ENCODE measurements at places on chromosomes 11 and 22.

DNA sequence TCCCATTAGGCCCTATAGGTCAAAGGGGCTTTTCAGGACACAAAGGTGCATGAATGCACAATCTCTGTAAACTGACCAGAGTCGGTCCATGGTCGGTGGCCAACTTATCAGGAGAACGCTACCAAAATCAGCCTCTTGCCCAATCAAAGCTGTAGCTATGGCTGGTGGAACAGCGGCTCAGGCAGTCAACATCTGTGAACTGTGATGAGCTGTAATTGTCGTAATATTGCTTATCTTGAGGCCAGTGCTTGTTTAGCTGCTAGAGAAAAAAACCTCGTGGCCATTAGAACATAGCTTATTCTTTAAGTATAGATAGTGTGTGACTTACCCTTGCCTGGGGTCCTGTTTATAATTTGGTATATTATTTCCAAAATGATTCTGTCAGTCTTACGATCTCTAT is 14.4 kb upstream of the CHST1 start:
- DNase-seq = no peak

GRCh38 chr11:70331901-70332300 is 61.4 kb downstream of the PPFIA1 start:
- no peak for DNase-seq

DNA sequence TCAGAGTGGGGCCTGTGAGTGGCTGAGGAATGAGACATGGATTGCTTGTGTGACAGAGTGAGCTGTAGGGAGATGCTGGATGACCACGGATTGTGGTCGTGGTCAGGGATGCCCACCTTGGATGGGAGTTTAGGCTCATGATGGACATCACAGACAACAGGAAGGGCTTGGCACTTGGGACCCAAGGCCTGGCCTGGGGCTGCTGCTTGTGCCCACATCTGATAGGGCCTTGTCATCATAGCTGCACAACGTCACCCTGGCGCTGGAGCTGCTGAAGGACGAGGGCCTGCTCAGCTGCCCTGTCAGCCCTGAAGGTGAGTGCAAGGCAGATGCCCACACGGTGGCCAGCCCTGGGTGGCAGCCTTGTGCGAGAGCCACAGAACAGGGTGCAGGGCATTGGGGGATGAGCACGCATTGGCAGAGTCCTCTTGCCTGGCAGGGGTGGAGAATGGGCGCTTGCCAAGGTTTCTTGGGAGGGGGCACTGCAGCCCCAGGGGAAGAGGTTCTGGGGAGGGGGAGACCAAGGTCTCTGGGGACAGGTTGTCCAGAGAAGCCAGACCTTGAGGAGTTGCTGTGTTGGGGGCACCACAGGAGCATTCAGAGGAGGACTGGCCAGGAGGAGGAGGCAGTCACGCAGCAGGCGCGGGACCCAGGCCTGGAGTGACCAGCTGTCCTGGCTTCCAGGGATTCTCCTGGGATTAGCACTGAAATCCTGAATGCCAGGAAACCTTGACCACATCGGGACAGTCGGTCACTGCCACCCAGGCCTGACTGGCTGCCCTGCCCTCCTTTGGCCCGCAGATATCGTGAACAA is 25.0 kb downstream of the PARVG start:
- DNase-seq = no peak

DNA sequence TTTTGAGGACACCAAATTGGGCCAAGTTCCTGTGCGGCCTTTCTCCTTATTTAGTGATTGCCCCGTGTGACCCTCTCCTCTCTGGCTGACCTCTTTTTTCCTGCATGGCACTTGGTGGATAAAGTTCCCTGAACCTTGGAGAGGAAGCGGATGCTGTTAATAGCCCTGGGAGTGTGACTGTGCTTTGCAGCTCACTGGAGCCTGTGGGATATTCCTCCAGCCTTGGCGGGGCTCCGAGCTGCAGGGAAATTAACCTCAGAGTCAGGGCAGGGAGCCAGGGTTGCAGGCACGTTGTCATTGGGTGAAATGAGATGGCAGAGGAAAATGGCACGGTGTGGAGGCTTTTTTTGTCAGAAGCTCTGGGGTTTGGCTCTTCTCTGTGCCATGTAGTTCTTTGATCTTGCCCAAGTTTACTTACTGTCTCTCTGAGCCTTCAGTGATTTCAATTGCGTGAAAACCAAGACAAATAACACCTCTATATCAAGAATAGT is 965 bp downstream of the OR9Q1 start:
- no peak for DNase-seq

GRCh38 chr11:17351510-17352176 is at the start of gene NCR3LG1:
NCR3LG1 (plus strand) TSS chr11:17351800; CDS start chr11:17351970, 170 bp downstream.
- peak; percentile 37 for DNase-seq

- no peak for DNase-seq
These were observed 5.3 kb downstream of the PNPLA3 start for GRCh38 chr22:43928908-43929307.

GRCh38 chr11:14582793-14583192 is 60.8 kb upstream of the PDE3B start:
- no peak for DNase-seq

- no peak for DNase-seq
These were observed 32.1 kb downstream of the A4GALT start for GRCh38 chr22:42688241-42689211.

DNA sequence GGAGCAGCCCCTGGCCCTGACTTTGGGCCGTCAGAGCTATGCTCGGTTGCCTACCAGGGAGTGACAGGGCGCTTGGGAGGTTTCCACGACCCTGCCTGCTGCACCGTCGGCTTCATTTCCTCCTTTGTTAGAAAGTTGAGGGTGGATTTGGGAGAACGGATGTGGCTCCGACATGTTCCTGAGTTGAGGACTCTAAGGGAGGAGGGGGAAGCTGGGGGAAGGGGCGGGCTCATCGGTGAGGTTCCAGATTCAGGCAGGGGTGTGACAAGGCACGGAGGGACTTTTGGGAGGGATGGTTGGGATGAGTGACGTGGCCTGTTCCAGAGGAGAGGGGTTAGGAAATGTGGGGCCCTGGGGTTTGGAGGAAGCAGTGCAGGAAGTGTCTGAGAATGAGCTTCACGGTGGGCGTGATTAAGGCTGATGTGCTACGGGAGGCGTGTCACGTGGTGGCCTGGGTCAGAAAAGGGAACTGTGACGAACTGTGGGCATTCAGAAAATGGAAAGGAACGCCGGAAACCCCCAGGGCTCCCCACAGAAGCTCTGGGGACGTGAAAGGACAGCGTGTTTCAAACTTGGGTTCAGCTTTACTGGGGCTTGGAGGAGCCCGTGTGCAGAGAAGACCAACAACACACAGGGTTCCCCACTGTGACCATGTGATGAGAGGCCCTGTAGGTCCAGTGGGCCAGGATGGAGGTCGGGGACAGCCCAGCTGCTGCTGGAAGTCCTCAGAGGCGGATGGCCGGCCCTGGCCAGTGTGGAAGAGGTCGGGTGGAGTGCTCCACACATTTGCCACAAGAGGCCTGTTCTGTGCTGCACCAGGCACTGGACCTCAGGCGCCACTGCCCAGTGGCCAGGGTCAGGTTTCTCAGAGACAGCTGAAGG is 2.8 kb downstream of the PARVB start:
- DNase-seq = peak; percentile 31

DNA sequence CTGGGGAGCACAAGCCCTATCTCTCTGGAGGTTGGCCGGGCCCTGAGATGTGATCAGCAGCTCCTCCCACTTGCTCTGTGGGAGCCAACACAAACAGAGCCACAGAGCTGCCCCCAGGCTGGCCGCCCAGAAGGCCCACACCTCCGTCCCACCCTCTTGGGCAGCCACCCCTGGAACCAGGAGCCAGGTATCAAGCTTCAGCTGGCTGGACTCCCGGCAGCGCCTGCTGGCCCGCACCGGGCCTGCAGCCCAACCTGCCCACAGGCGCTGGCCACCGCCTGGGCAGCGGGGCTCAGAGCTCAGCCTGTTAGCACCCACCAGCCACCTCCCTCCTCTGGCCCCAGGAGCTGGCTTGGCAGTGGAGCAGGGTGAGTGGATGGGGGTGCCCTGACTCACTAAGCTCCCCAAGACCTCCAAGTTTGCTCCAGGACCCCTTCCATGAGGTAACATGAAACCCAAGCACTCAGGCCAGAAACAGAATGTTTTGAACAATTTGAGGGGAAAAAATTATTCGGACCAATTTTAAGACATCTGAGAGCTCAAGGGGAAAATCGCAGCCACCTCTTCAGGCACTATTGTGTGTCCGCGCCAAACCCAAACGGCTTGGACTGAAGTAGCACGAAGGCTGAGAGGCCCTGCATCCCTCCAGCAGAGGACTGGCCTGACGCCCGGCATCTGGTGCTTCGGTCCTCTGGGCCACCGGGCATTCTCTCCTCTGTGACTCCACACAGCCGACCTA is 450.8 kb downstream of the SOX6 start:
- DNase-seq = no peak

GRCh38 chr11:19924716-19925115 is 212.1 kb downstream of the NAV2 start:
- DNase-seq = no peak

DNA sequence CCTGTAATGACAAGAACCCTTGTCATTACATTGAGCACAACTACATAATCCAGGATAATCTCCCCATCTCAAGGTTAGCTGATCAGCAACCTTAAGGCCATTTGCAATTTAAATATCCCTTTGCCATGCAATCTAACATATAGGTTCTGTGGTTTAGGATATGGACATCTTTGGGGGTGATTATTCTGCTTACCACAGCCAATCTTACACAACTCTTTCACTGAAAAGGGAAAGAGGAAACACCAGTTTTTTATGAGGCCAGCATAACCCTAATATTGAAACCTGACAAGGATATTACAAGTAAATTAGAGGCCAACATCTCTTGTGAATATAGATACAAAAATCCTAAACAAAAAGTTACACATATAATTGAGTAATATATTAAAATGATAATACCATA is 78.5 kb downstream of the CYP2R1 start:
- DNase-seq = no peak

- DNase-seq = no peak
These were observed 6.9 kb upstream of the MUC5AC start for GRCh38 chr11:1150769-1151365.

DNA sequence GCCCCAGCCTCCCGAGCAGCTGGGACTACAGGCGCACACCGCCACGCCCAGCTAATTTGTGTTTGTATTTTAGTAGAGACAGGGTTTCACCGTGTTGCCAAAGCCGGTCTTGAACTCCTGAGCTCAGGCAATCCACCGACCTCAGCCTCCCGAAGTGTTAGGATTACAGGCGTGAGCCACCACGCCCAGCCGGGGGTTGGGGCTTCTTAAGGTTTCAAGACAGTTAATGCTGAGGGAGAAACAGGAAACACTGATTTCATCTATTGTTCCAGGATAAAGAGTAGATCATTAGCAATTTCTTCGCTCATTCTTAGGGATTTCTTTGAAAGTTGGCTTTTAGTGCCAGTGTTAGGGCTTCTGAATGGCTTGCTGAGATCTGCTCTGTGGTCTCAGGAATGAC is 21.2 kb upstream of the CLMP start:
- DNase-seq = no peak
